ENCODE measurements at places on chromosomes 1 and 21.
A peak's percentile ranks its signal among the peaks of the same experiment; 100 is the strongest.

DNA sequence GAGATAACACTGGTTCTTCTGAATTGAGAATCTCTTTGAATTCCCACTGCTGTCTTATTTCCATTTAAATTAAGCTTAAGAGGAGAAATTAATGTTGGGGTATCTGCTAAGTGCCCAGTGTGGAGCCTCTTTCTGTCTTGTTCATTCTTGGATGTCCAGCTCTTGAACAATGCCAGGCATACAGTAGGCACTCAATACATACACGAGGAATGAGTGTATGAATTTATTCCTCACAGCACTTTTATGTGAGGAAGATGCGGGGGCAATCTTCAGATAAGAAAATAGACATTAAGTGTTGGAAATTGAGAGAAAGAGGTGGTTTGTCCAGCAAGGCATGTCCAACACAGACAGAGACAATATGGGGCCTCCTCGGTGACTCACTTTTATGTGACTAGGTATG, 11.8 kb upstream of the ATF3 start:
- DNase-seq = no peak

- peak; percentile 94 for DNase-seq
These were observed at the start of gene WASF2 for GRCh38 chr1:27489973-27490741. Gene WASF2 (minus strand): TSS chr1:27490167. CDS start chr1:27428890, 61,277 bp downstream.

DNA sequence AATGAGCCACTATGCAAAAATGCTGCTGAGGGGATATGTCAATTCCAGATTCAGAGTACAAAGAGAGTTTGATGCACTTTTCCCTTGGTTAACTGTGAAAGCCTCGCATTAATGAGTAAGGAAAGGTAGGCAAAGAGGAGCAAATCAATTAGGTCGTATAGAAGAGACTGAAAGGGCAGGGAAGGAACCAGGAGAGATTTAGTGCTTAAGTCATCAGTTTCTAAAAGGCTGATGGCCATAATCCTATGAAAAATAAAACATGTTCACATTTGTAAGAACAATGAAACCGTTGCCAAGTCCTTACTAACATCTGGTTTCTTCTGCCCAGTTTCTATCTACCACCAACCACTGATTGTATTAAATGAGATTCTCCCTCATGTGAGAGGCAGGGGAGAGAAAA, 118.4 kb upstream of the PALMD start:
- DNase-seq = no peak

GRCh38 chr21:45979651-45980050, 1.9 kb upstream of the COL6A1 start:
- DNase-seq = no peak

DNA sequence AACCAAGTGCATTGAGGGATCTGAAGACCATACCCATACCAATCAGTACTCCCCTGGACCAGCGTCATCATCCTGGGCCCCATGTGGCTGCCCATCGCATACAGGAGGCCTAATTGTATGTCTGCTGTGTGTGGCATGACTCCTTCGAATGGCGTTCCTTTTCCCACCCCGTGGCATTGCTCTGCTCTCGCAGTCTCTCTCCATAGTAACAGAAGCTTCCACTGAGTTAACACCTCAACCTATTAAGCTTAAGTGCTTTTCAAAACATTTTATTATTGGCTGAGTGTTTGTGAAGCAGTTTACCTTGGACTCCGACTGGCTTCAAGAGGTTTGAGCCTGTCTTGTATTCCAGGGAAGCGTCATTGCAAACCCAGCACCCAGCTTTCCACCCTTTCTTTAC, 187.1 kb upstream of the LMO4 start:
- DNase-seq = no peak

DNA sequence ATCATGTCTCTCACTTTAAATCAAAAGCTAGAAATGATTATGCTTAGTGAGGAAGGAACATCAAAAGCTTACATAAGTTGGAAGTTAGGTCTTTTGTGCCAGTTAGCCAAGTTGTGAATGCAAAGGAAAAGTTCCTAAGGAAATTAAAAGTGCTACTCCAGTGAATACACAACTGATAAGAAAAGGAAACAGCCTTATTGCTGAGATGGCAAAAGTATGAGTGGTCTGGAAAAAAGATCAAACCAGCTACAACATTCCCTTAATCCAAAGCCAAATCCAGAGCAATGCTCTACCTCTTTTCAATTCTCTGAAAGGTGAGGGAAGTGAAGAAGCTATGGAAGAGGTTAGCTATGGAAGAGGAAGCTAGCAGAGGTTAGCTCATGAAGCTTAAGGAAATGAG, 378.7 kb downstream of the KCNT2 start:
- DNase-seq = no peak

DNA sequence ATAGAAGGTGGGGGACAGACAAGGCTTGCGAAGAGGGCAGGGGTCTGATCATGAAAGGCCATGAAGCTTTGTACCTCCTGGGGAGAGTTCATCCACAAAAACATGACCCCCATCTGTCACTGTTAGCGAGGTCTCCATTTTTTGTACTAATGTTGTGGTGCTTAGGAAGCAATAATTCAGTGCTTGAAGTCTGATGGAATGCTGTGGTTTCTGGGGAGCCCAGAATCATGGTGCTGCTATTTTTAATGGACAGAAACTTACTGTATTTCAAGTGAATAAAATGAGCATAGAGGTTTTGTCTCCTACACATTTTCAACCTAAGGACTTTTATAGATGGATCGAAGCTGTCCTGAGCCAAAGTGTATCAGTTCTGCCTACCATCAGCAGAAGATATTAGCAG, 28.2 kb upstream of the RGL1 start:
- DNase-seq = no peak

- no peak for DNase-seq
These were observed 87.9 kb downstream of the MATN1 start for GRCh38 chr1:30635391-30635975.

- DNase-seq = no peak
These were observed 67.4 kb downstream of the DMRTB1 start for GRCh38 chr1:53526451-53527101.

DNA sequence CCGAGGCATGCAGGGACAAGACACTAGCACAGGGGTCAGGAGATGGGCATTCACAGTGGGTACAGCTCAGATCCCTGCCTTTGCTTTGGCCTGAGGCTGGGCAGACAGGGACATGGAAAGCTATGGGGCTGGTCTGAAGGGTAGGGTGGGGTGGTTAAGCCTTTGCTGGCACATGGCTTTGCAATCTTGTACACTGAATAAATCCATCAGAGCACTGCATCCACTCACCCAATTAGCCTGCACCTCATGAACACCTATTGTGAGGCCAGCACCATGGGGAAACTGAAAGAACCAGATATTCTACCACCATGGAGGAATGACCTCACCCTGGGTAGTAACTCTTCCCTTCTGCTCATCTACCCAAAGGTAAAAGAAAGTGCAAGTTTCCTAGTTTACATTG, 199.6 kb upstream of the LMO4 start:
- DNase-seq = no peak

- DNase-seq = no peak
These were observed 325.0 kb upstream of the PLXNA2 start for GRCh38 chr1:208569181-208569580.

GRCh38 chr21:43337901-43338655, 88.9 kb downstream of the SIK1 start:
- DNase-seq = no peak
